ENCODE measurements at places on chromosomes 3 and 15.

- no peak for DNase-seq
Measured at GRCh38 chr3:80230962-80231361, 463.2 kb upstream of the ROBO1 start.

DNA sequence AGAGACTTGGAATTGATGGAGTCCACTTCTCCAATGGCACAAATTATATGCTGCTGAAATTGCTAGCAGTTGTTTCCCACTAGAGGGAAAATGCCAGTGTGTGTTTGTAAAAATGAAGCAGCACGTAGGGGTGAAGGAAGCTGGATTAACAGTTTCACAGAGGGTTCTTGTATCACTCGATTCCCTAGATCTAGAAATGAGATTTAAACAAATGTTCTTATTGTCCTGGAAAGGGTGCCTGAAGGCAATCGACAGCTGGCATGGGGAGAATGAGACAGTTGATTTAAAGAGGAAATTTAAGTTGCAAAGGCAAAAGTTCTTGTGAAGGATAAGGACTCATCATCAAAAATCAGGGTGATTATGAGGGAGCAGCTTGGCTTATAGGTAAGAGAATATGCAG is 234.8 kb upstream of the ARPP21 start:
- no peak for DNase-seq

DNA sequence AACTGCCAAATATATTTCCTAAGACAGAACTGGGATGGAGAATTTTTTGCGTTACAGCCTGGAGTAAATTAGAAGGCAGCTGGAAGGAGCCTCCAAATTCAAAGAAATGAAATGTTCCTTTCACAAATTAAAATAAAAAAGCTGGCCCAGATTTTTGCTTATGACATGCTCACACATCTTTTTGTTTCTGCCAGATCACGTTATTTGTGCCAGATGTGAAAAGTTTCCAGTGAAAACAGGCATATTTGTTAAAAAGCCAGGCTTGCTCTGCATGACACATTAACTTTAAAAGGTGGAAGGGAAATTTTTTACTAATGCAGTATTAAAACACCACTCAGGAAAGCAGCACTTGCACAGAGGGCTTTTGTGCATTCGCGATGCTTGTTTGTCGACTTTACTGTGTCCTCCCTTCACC is 23.3 kb upstream of the ACKR4 start:
- no peak for DNase-seq

DNA sequence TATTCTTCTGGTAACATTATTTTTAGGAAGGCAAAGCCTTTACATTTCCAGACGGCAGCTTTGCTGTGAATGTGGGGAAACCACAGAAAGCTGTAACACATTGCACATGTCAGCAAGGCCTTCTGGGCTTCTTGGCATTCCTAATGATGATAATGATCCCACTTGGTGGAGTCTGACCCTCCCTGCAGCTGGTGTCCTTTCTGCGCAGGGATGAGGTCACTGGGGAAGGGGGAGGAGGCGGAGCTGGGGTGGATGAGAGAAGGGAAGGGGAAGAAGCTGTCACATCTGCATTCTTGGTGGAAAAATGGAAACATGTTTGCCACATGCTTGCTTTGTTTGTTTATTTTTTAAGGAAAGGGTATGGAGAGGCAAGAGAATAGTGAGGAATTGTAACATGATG is 68.6 kb downstream of the FILIP1L start:
- DNase-seq = no peak

GRCh38 chr3:156685198-156685597 is 10.8 kb downstream of the TIPARP start:
- no peak for DNase-seq

- peak; percentile 73 for DNase-seq
Measured at GRCh38 chr15:90160781-90161727, 40.1 kb upstream of the SEMA4B start.

GRCh38 chr3:36792342-36792741 is 28.0 kb upstream of the DCLK3 start:
- no peak for DNase-seq

- no peak for DNase-seq
Measured at GRCh38 chr3:151899996-151900395, 26.6 kb downstream of the SUCNR1 start.

DNA sequence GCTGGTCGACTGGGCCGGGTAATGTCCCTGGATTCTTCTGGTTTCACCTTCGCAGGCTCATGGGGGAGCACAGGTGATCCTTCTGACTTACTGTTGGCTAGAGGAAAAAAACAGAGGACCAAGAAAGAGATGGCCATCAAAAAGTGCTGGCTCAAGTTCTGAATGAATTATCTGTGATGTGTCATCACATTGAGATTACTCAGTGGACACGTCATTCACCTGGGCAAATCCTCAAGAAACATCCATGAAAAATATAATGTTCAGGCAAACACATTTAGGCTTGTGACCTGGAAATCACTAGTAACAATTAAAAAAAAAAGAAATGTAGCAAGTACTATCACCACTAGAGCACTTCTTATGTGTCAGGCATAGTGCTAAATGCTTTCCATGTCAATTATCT is 81.5 kb upstream of the SLC2A2 start:
- DNase-seq = no peak

DNA sequence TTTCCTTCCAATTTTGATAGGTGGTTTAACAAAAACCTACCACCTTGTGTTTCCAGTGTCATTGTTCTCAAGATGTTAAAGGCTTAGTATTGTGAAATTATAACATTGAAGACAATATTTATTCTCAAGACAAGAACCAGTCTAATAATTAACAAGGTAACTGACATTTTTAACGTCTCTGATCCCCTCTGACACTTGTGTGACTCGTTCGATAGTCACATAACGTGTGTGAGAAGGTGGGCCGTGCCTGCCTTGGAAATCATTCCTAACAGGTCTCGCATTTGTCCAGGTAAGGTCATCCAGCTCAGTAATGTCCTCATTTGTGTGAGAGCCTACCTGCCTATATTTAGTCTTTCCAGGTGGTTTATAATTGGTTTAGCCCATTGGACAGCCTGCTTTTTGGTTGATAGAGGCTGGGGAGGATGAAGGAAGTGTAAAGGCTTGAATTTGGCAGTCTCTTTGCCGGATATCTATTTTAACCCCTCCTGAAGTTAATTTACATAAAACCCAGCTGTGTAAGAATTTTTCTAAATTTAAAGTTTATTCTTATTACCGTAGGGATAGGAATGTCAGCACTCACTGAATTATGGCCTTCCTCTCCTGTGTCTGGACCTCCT is 94.4 kb downstream of the AKAP13 start:
- DNase-seq = no peak

DNA sequence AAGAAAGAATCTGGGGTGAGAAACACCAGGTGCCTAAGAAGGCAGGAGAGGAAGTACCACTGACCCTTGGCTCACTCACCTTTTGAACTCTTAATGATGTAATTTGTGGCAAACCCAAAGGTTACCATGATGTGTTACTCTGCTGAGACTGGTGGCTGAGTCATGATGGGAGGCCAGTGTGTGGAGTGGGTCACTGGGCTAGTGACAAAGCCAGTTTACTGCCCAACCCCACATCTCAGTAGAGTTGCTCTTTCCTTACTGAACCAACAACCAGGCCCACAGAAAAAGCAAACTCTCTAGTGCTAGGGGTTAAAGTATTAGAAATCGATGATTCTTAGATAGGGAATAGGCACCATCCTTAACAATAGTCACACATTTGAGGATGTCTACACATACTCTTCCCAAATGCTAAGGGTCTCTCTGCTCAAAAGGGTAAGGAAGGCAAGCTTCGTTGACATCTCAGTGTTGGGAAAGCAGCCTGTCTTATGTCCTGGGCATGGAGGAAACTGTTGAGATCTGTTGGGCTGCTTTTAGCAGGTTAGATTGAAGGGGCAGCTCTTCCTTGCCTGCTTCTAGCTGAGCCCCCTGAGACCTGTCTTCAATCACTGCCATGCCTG is 3.1 kb downstream of the RBP2 start:
- DNase-seq = no peak

DNA sequence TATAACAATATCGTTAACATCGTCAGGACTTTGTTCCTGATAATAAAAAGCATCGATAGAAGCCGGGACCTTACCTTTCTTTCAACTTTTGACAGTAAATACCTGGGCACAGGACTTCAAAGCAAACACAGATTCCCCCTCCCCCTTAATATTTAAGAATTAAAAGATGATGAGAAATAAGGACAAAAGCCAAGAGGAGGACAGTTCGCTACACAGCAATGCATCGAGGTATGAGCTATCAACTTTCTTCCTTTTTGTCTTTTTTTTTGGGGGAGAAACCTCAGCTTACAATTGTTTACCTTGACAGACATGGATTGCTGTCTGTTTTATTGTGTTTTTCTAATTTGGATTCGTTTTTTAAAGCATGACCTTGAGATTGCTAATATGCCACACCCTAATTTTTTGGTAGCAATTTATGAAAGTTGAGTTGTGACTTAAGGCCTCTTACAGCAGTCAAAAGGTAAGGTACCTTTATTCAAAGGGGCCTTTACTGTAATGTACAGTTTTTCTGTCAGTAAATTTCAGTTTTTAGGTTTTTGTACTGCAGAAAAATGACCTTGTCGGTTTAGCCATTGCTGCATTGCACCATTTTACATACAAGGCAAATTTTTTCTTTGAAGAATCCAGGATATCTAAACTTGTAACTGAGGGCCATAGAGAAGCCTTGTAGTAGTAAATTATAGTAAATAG is 1.1 kb downstream of the CHD2 start:
- no peak for DNase-seq

DNA sequence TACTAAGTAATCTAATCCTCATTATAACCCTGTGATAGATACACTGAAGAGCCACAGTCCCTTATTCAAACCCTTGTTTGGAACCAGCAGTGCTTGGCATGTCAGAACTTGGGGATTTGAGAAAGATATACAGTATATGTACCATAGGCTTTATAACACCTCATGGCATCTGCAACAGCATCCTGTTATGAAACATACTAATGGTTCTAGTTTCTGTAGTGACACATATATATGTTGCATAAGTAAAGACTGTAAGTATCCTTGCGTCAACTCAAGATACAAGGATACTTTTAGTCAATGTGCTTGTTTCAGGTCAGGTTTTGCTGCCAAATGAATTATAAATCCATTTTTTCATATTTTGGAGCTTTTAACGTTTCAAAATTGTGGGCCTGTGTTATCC is 58.5 kb downstream of the CCNL1 start:
- no peak for DNase-seq

GRCh38 chr3:148971401-148972163 is 19.8 kb upstream of the GYG1 start:
- no peak for DNase-seq

DNA sequence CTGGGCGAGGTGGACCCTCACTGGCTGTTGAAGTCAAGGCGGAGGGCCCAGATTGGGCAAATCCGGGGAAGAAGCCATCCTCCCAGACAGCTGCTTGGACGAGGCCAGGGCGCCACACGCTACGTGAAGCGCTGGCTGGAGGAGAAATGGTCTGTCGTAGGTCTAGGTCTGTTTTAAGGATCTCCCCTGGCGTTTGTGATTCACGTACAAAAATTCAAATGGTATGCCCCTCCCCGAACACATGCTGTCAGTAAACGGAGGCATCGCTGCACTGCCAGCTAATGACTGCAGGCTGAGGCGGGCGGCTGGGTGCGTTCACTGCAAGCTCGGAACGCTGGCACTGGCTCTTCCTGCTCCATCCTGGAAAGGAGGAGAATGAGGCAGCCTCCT is 69.9 kb downstream of the EPHB3 start:
- no peak for DNase-seq

DNA sequence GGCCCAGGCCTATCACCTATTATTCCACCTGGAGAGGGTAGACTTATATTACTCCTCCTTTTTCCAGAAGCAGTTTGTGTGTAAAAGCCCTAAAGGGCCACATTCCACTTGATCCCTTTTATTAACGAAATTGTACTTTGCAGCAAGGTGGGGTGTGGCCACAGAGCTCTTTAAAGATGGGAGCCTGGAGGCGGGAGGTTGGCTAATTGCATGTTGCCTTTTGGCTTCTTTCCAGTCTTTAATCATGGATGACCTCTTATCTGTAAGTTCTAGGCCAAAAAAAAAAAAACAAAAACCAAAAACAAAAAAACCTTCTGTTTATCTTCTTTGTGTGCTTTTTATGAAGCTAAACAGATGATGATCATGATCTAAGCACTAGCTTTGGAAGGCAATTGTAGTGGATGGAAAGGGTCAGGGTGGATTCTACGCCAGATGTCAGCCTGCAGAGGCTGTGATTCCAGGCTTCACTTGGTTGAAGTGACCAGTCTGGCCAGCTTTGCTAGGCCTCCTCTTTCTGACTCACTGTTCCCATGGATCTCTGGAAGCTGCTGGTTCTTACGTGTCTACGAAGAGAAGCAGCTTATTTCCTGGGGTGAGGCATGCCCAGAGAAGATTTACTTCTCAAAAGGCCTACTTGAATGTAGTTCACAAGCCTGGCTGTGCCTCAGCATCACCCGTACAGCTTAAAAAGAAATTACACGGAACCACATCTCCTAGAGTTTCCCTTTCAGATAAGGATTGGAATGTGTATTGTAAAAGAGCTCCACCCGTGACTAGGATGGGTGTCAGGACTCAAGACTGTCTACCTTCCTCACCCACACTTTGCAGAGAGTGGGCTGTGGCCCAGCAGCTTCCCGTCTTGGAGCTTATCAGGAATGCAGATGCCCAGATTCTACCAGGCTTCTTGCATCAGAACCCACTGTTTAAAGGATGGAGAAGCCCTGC is 330.9 kb upstream of the C2CD4B start:
- peak; percentile 91 for DNase-seq

DNA sequence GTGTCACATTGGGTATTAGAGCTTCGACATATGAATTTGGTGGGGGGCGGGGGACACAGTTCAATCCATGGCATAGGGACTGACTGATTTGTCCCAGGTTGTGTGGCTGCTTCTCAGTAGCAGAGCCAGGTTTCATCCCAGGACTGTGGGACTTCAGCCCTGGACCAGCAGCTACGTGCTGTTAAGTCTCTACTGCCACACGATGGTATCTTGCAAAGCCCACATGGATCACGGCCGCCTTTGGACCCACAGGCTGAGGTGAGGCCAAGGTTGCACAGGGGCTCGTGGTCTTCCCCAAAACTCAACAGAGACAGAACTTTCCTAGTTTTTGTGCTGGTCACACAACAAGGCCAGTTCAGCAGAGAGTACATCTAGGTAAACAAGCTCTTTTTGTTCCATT is 97.4 kb downstream of the LRRK1 start:
- no peak for DNase-seq

- DNase-seq = no peak
Measured at GRCh38 chr3:135131290-135131689, 336.2 kb downstream of the EPHB1 start.

GRCh38 chr3:136979204-136979603 is 21.4 kb downstream of the IL20RB start:
- DNase-seq = no peak

GRCh38 chr3:94961423-94962100 is 898.7 kb downstream of the NSUN3 start:
- no peak for DNase-seq

DNA sequence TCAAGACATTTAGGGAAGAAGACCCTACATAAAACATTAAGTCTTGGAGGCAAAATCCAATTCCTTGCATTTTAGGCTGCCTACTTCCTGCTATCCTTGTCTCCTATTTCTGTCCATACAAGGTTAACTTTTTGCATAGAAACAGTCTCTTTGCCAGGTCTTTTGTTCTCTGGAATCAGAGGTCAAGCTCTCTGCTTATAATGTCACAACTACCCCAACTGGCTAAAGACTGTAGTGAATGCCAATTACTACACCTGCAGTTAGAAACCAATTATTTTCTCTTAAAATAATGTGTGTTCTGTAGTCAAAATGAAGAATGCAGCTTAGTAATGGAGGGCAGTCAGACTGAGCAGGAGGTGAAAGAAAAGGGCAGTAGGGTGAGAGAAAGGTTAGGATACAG is 856.2 kb downstream of the TUSC7 start:
- no peak for DNase-seq
